Kidney glomerular epithelial cell (primary cell): ENCODE measurements at places on chromosomes 11 and 22.

GRCh38 chr11:76335842-76336241 is 45.1 kb downstream of the THAP12 start:
- no peak for DNase-seq

DNA sequence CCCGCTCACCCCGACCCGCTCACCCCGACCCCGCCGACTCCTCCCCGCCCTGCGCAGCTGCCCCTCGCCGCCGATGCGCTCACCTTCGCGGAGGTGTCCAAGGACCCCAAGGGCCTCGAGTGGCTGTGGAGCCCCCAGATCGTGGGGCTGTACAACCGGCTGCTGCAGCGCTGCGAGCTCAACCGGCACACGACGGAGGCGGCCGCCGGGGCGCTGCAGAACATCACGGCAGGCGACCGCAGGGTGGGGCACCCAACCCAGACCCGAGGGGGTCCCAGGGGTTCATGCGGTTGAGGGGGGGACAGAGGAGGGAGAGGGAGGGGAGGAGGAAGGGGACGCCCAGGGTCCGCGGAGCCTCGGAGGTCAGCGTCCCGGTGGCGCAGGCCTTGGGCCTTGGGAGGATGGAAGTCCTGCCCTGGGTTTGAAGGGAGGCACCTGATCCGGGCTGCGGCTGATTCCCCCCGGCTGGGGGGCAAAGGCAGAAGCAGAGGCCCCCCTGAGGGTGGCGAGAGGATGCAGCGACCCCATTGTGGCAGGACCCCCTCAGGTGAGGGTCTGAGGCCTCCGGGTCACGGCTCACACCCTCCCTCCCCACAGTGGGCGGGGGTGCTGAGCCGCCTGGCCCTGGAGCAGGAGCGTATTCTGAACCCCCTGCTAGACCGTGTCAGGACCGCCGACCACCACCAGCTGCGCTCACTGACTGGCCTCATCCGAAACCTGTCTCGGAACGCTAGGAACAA is 9.2 kb downstream of the PKP3 start:
- no peak for DNase-seq

GRCh38 chr22:48940266-48941032 is 887.2 kb downstream of the BRD1 start:
- DNase-seq: no peak

GRCh38 chr11:74037309-74037708 is 28.4 kb upstream of the UCP3 start:
- peak; percentile 21 for DNase-seq

GRCh38 chr11:109051200-109051599 is 370.8 kb upstream of the C11orf87 start:
- DNase-seq: no peak

GRCh38 chr11:17263769-17264168 is 12.8 kb upstream of the NUCB2 start:
- DNase-seq: peak; percentile 63

GRCh38 chr11:56885177-56885576 is 103.5 kb upstream of the OR5AK2 start:
- no peak for DNase-seq

- no peak for DNase-seq
These were observed 113.7 kb downstream of the FEZ1 start for GRCh38 chr11:125382314-125382791.

- DNase-seq: no peak
These were observed 18.2 kb downstream of the UBASH3B start for GRCh38 chr11:122673701-122674100.

DNA sequence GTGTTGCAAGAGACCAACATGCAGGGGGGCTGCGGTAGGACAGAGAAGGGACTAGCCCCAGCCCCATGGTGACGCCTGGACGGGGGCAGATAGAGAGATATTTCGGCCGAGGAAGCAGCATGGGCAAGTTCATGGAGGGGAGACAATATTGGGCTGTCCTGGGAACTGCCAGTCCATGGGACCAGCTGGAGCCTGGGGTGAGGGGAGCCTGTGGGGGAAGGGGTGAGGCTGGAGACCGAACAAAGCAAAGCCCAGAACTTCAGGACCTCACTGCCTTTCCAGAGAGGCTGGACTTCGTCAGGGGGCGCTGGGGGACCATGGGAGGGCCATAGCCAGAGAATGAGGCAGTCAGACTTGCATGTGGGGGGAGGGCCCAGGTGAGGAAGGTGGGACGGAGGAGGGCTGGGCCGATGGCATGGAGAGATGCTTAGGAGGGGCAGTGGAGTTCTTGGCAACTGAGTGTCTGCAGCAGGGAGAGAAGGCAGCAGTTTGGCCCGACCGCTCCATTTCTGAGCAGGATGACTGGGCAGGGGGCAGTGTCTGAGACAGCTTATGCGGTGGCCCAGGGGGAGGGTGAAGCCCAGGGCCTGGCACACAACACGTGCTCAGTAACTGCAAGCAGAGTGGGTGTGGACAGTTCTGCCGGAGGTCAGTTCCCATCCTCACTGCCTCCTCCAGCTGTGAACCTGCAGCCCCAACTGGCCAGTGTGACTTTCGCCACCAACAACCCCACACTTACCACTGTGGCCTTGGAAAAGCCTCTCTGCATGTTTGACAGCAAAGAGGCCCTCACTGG is 712 bp downstream of the UPK3A start:
- DNase-seq: no peak
